ENCODE measurements at places on chromosomes 7 and 10.

GRCh38 chr7:12694817-12695216, 7.4 kb downstream of the ARL4A start:
- no peak for DNase-seq

GRCh38 chr10:36265741-36266140, 623.6 kb upstream of the FZD8 start:
- no peak for DNase-seq

GRCh38 chr7:98617960-98618418, 904 bp downstream of the NPTX2 start:
- no peak for DNase-seq

- DNase-seq = peak; percentile 10
These were observed 176.6 kb upstream of the TNS3 start for GRCh38 chr7:47758546-47758945.

DNA sequence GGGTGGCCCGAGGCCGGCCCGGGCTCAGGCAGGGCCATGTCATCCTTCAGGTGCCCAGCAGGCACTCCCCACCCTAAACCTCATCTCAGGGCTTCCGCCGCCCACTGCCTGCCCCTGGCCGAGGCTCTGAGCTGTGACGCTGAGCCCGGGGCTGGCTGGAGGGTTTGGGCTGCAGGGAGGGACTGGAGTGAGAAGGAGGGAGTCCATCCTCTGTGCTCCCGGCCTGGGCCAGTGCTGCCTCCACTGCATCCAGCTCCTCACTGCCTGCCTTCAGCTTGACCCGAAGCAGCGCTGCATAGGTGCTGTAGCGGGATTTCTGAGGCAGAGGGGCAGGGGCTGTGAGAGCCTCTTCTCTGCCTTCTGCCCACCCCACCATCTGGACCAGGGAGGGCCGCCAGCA, 7.6 kb downstream of the NFKB2 start:
- no peak for DNase-seq

GRCh38 chr7:151631953-151632749, 112.5 kb upstream of the RHEB start:
- no peak for DNase-seq

GRCh38 chr10:58885686-58886345, 290.6 kb upstream of the PHYHIPL start:
- DNase-seq = no peak

DNA sequence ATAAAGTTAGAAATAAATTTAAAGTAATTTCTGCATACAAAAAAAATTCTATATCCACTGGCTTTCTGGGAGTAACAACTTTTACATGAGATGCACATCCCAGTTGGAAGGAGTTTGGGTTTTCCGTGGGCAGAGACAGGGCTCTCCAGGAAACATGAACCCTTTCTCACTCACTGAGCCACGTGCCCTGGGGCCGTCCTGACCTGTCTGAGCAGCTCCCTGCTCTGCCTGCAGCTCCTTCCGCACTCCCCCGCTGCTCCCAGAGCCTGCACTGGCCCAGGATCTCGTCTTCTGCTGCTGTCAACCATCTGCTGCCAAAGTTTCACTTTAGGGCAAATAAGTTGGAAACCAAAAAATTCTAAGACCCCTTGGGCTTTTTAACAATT, 169.1 kb downstream of the DIP2C start:
- DNase-seq = no peak

DNA sequence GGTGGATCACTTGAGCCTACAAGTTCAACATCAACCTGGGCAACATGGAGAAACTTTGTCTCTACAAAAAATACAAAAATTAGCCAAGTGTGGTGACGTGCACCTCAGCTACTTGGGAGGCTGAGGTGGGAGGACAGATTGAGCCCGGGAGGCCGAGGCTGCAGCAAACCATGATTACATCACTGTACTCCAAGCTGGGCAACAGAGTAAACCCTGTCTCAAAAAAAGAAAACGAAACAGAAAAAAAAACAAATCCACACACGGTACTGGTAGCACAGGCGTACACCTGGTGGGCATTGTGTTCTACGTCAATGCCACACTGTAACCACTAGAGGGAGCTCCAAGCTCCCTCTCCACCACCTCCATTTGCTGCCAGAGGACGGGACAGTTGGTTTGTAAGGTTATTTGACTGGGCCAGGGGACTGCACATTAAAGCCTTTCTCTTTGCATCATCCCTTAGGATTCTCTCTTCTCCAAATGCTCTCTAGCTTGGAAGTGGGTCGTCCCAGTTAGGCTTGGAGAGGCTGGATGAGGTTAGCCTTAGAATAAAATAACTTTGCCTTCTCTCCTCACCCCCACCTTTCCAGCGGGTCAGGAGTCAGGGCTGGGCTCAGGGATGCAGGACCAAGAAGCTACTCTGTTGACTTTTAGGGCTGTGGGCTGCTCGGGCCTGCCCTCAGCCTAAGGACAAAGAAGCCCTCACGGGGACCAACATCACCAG, 130.8 kb downstream of the SORBS1 start:
- no peak for DNase-seq

DNA sequence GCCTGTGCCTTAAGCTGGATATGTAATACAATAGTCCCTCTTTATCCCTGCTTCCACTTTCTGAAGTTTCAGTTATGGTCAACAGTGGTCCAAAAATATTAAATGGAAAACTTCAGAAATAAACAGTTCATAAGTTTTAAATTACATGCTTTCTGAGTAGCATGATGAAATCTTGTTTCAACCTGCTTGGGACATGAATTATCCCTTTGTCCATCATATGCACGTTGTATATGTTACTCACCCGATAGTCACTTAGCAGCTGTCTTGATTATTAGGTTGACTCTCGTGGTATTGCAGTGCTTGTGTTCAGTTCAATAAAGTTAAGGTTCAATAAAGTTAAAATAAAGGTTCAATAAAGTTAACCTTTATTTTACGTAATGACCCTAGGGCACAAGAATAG, 25.5 kb downstream of the C1GALT1 start:
- no peak for DNase-seq

DNA sequence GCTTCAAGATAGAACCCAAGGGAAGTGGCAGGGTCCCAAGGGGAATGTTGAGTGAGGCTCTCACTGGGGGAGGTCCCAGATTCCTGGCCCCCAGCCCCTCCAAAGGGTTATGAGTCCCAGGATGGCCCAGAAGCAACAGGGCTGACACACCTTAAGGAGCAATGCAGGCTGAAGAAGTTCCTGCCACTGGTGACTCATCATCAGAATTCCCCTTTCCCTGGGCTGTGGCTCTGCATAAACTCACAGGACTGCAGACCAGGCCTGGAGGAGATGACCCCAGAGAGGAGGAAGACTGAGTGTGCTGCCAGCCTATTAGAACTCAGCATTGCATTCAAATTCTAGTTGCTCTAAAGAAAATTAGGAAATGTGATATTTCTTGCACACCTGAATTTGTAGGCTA, 126.7 kb downstream of the DPP6 start:
- DNase-seq = no peak

- no peak for DNase-seq
These were observed 133.6 kb downstream of the SEMA3C start for GRCh38 chr7:80785276-80785675.

- peak; percentile 13 for DNase-seq
These were observed 53.7 kb upstream of the CD36 start for GRCh38 chr7:80584778-80585177.

- DNase-seq = no peak
These were observed 52.9 kb downstream of the CYP26A1 start for GRCh38 chr10:93126483-93127052.

- DNase-seq = no peak
These were observed 101.0 kb downstream of the LRMDA start for GRCh38 chr10:75532253-75532924.

- no peak for DNase-seq
These were observed 27.3 kb upstream of the EN2 start for GRCh38 chr7:155430606-155431005.

DNA sequence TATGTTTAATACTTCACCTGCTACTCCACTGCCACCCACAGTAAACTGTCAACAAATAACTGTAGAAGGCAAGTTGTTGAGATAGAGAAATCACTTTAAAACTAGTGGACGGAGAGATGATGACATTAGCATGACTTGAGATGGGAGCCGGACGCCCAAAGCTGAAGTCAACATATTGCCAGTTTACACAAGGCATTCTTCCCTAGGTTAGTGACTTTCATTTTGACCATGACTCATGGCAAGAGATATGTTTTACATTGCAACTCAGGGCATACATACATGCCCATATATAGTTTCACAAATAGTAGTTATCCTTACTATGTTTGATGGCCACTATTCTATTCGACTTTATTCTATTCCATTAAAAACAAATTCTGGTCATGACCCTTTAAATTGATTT, 296.6 kb downstream of the PLXNA4 start:
- DNase-seq = no peak

- no peak for DNase-seq
These were observed 29.3 kb upstream of the YAE1 start for GRCh38 chr7:39536951-39537350.

Measured in AG09309 (cell line).